ENCODE measurements at places on chromosomes 3 and 15.

DNA sequence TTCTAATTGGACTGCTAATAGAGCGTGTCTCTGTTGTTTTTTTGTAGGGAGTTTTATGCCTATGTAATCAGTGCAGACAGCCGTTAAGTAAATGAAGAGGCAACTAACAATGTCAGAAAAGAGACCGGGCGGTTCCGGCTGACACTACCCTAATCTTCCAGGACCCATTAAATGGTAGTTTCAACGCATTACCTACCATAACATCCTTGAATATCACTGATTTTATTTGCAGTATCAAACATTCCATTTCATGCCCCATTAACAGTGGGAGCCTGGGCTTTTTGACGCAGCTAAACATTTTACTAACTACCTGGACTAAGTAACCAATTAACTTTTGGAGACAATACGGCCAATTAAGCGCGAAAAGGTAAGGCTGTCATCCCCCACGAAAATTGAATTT is 832.9 kb upstream of the NR2F2 start:
- no peak for DNase-seq

DNA sequence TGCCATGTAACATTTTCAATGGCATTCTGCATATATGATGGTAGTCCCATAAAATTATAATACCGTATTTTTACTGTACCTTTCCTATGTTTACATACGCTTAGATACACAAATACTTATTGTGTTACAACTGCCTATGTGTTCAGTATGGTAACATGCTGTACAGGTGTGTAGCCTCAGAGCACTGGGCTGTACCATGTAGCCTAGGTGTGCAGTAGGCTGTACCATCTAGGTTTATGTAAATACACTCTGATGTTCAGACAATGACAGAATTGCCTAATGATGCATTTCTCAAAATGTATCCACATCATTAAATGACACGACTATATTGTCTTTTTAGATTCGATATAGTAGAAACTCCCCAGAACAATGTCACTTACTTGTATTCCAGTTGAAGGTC is 22.7 kb downstream of the CD80 start:
- no peak for DNase-seq

DNA sequence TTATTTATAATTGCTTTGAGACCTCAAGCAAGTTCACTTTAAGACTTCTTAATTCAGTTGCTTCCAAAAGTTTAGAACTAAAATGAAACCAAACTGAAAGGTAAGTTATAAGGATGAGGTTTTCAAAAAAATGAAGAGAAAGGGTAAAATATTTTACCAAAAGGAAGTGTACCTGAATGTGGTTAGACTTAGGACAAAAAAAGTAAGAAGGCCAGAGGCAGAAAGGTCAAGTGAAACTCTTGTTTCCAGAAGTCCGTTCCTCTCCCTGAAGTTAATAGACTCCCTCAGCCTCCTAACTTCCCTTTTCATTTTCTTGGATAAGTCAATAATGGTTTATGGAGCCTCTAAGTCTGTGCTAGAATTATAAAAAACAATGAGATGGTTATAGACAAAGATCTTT is 16.6 kb downstream of the BTLA start:
- DNase-seq: no peak

DNA sequence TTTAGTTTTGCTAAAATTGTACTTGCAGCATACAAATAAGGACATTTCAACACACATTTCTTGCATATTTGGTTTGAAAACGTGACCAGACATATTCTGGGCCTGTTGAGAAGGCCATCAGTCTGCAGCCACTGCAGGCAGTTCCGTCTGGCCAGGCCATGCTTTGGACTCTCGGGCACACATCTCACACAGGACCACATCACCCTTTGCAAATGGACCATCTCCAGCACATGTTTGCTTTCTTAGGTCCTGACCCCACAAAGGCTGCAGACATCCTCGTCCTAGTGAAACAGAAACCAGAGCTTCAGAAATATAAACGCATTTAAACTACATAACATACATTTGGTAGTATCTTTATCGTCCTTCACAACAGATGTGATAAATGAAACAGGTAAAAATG is 24.1 kb downstream of the GABRA5 start:
- DNase-seq: no peak

GRCh38 chr3:14242490-14243311 is 64.1 kb downstream of the LSM3 start:
- DNase-seq: no peak
